ENCODE measurements at places on chromosomes 16 and 17.

GRCh38 chr17:45106096-45106495 is 26.2 kb downstream of the PLCD3 start:
- DNase-seq, result no peak

DNA sequence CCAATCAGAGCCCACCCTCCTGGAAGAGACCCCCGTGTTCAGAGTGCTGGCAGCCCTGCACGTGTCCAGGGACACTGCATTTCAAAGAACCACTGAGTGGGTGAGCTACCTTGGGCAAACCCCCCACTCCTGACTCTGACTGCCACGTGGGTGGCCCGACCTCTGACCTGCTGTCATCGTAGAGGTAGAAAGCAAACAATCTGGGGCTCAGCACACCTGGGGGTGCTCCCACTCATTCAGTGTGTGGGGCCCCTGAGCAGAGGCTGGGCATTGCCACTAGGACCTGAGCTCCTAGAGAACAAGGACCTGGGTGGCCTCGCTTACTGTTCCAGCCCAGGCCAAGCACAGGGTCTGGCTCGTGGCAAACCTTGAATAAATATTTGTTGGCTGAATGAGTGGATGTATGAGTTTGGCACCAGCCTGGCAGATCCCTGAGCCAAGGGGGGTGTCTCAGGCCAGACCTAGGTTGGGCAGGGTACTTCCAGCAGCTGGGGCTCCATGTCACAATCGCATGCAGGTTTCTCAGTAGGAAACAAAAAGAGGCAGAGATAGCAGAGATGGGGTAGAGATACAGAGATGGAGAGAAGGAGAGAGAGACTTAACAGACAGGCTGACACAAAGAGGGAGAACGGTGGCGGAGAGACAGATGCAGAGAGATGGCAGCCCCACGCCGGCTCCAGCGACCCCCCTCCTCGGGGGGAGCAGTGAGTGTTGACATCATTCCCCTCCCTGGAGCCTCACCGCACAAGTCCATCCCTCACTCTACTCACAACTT is 5.4 kb upstream of the DRC7 start:
- no peak for DNase-seq

- DNase-seq, result no peak
Observed at GRCh38 chr16:1437606-1438005, 6.7 kb downstream of the PERCC1 start.

GRCh38 chr17:57132663-57133062 is 47.6 kb downstream of the AKAP1 start:
- no peak for DNase-seq

GRCh38 chr16:66585481-66586239 is 6.4 kb downstream of the CMTM2 start:
- DNase-seq, result no peak

DNA sequence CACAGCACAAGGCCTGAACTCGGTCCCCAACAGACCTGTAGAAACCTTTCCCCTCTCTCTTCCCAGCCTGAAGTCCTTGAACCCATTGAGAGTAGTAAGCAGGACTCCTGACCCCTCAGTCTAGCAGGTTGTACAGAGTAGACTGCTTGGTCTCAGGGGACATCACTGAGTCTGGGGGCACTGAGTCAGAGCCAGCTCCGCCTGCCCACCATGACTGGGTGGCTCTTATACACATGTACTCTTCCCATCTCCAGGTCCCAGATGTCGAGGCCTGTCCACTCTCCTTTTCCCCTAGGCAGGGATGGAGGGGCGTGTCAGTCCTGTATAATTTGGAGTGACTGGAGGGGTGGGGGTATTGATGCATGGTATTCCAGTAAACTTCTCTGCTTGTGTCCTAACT is 23.5 kb downstream of the LIG3 start:
- no peak for DNase-seq

GRCh38 chr17:45234641-45235415 is 13.1 kb downstream of the FMNL1 start:
- no peak for DNase-seq

DNA sequence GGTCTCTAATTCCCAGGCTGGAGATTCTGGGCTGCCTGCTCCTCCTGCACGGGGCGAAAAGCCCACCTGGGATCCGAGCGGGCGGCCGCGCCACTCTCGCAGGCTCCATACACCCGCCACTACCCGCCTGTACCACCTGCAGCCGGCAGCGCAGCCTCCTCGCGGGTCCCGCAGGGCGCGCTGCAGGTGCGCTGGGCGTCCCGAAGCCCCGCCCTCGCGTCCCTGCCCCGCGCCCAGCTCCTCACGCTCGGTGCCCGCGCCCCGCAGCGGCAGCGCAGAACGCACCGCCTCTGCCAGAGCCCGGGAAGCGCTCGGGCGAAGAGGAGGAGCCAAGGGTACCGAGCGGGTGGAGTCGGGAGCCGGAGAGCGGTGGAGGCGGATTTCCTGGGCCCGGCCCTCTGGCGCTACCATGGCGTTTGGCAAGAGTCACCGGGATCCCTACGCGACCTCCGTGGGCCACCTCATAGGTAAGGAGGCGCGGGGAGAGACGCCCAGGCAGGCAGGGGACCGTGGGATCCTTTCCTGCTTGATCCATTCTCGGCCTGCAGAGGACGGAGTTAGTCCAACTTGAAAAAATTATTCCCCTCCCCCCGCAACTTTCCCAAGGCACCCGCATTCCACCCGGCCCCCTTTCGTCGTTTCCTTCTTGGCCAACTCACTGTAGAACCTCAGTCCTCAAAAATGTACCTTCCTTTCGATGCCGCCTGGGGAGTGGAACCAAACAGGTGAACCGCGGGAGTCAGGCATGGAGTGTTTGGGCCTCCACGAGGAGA is at the start of gene TOM1L1:
Gene TOM1L1 (plus strand): TSS at position 396 of the 773 bp plus-strand sequence. CDS start 14 bp downstream, at position 410.
- peak; percentile 78 for DNase-seq

DNA sequence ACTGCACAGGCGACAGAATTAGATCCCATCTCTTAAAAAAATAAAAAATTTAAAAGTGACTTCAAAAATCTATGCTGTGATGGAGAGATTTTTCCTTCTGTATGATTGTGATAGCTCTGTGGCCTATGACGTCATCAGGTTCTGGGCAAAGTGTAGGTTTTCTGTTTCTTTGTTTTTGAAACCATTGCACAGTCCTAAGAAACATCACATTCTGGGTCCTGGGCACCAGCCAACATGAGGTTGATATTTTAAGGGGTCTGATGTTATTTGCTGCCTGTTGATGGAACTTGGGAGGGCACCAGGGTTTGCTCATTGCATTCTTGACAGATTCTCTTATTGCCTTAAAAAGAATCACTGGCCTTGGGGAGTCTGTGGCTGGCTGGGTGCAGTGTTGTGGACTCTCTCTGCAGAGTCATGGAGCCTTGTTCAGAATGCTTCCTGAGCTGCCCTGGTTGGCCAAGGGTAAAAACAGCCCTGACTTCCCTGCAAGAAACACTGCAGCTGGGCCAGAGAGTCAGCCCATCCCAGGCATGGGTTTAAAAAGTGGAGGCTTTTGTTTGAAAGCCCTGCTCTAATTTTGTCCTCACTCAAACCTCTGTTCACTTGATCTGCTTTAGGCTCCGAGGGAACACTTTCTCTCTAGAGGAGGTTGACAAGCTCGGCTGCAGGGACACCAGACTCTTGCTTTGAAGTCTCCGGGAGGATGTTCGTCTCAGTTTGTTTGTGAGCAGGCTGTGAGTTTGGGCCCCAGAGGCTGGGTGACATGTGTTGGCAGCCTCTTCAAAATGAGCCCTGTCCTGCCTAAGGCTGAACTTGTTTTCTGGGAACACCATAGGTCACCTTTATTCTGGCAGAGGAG is 10.5 kb upstream of the CYLD start:
- DNase-seq, result no peak

GRCh38 chr16:89599451-89599858 is 14.0 kb upstream of the DPEP1 start:
- peak; percentile 41 for DNase-seq

- no peak for DNase-seq
Observed at GRCh38 chr17:70655176-70655958, 486.0 kb downstream of the KCNJ2 start.

DNA sequence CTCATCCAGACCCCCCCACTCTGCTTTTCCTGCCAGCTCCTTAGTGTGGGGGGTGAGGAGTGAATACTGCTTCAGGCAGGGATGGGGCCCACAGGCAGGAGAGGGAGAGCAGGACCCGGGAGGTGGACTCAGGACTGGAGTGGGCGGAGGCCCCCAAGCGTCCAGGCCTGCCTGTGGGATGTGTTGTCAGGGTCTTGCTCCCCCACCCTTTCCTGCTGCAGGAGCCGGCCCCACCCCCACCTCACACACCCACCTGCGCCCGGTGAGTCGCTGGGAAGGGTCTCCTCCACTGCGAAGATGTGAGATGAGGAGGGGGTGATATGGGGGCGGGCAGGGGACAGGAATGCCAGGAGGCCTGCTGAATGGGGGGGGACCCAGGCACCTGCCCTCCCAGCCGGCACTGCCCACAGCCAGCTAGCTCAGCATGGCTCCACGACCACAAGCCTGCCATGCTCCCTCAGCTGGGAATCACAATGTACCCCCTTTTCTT is 1.1 kb downstream of the FAM171A2 start:
- no peak for DNase-seq

- DNase-seq, result peak; percentile 27
Observed at GRCh38 chr16:69890114-69890891, 60.8 kb upstream of the CLEC18A start.

DNA sequence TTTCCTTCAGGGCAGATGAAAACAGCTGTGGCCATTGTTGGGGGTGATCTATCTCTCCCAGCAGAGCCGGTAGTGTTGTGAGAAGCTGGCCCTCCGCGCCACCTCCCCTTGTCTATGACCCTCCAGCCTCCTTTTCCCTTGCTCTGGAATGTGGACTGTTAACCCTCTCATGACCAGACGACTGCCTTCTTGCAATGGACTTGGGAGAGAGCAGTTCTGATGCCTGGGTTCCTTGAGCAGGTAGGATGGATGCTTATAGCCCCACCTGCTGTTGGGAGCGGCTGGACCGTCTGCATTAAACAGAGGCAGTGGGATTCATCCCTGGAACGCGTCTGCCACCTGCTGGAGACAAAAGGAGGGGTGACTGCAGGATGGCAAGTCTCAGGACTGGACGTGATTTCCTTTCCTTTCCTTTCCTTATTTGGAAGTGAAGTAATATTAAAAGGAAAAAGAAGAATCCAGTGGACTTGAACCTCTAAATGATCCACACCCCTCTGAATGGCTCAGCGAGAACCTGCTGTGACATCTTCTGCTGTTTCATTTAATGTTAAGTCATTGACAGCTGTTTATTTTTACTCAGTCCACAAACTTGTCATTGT is 1.8 kb upstream of the SOST start:
- peak; percentile 85 for DNase-seq

- DNase-seq, result no peak
Observed at GRCh38 chr16:53061256-53061655, 6.5 kb downstream of the CHD9 start.

Measured in mammary epithelial cell (primary cell).